ENCODE measurements at places on chromosomes 11 and 22. TPM values are rescaled to one million over a fixed set of nuclear protein-coding genes. Genes with fewer than 3 reads are reported as not detected.

GRCh38 chr11:12329169-12329568, 48.2 kb upstream of the PARVA start:
- no peak for DNase-seq

- no peak for DNase-seq
Observed at GRCh38 chr11:64165481-64165841, 452 bp downstream of the MACROD1 start.

GRCh38 chr11:130219148-130219547, 59.6 kb downstream of the ST14 start:
- DNase-seq = no peak

DNA sequence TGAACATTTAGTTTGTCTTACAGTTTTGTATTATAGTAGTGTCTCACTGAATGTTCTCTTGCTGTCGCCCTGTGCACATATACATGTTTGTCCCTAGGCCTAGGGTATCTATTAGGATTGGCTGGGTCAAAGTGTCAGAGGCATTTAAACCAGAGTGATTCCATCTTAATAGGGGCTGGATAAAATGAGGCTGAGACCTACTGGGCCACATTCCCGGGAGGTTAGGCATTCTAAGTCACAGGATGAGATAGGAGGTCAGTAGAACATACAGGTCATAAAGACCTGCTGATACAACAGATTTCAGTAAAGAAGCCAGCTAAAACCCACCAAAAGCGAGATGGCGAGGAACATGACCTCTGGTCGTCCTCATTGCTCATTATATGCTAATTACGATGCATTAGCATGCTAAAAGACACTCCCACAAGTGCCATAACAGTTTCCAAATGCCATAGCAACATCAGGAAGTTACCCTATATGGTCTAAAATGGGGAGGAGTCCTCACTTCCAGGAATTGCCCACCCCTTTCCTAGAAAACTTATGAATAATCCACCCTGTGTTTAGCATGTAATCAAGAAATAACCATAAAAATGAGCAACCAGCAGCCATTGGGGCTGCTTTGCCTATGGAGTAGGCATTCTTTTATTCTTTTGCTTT, 82.6 kb downstream of the LDLRAD3 start:
- no peak for DNase-seq

GAS2 gene
- total RNA-seq = 3.1 TPM

All from T-helper 17 cell (primary cell).